ENCODE measurements at places on chromosomes 3 and 15. TPM values are rescaled to one million over a fixed set of nuclear protein-coding genes. Genes with fewer than 3 reads are reported as not detected.
A peak's percentile ranks its signal among the peaks of the same experiment; 100 is the strongest.

- no peak for DNase-seq
Measured at GRCh38 chr3:57961828-57962447, 46.3 kb upstream of the FLNB start.

AMT gene
- total RNA-seq: 1.2 TPM

GRCh38 chr3:14602006-14602803 is 49.4 kb upstream of the CCDC174 start:
- DNase-seq: no peak

- no peak for DNase-seq
Measured at GRCh38 chr3:4845882-4846281, 133.4 kb upstream of the BHLHE40 start.

DNA sequence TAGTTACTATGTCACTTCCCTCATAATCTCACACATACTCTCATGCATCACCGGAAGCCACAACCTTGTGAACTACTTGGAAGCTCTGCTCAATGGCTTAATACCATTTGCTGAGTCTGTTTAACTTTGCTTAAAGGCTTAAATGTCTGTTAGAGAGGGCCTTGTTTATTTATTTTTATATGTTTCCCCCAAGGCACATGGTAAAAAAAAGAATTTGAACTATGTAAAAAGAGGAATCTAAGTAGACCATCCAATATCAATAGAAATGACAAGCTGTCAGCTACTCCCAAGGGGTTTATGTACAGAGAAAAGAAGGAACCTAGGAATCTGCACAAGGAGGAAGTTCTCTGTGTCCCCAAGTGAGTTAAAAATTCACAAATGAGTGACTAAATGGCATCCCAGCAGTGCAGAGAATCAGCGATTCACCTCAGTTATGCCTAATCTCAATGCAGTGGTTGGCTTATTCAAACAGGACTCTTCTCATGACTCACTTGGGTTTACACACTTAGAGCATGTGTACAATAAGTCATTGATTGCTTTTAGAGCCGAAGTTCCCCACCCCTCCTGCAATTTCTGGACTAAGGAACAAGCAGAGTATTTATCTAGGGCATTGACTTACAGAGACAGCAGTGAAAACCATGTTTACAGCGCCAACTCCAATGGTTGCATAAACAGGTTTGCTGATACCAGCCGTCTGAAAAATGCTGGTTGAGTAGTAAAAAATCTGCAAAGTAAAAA is 24.4 kb downstream of the SLC2A2 start:
- DNase-seq: no peak

DNA sequence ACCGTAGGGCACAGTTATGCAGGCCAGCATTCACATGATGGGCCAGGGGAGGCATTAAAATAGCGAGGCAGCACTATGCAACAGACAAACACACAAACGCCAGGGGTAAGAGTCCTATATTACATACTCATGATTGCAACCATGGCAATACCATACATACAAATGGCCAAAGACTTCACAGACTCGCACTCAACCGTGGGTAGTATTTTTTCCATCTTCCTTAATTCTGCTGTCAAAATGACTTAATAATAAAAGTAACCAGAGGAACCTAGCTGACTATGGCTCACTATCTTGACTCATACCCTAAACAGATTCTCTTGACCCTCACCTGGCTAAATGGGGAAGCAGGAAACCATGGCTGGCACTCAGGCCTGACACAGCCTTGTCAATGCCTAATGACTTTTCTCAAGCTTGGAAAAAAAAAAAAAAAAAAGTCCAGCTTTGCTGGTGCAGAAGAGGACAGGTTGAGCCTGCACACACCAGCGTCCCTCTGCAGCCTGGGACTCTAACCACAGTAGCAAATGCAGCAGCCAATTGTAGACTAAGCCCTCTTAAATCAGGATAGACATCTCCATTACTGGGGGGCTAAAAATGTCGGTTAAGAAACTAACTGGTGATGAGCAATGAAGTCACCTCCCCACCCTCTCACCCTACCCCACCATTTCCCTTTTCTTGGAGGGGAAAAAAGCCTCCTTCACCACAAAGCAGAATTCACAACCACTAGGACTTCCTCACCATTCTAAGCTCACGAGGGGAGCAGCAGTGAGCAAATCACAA is 23.1 kb downstream of the CCDC12 start:
- DNase-seq: no peak

DNA sequence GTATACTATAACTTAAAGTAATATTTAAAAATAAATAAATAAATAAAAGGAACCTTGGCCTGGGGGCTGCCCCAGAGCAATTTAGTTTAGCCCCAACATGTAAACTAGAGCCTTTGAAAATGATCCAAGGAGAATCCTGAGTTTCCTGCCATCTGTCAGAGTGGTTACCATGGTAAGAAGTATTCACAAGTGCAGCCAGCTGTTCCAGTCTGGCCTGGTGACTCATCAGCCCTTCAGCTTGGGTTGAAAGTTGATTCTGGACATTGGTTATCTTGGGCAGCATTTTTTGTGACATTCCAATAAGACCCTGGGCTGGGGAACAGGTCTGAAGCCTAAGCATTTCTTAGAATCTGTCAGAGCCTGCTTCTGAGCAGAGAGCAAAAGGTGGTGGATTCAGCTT is 72.7 kb upstream of the LRTM1 start:
- no peak for DNase-seq

GRCh38 chr3:129314386-129315222 is 35.9 kb downstream of the HMCES start:
- peak; percentile 95 for DNase-seq

DNA sequence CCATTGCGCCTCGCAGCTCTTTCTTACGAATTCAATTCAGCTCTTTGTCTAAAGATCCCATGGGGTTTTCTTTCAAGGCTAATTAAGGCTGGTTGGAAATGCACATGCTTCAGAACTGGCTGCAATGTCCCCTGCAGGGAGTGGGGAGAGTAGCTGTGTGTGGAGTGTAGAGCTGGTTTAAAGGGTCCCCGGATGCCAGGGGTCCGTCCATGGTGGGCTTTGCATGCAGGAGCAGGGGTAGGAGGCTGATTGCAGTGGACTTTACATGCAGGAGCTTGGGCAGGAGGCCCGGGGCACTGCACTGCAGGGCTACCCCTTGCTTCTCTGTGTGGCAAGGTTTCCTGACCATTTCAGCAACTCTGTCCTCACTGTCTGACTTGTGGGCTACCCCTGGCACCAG is 261.6 kb upstream of the LYSMD4 start:
- peak; percentile 80 for DNase-seq

CYP11A1 gene
- total RNA-seq: 1.9 TPM

GRAMD2A gene
- total RNA-seq: not detected

HEG1 gene
- total RNA-seq: 102 TPM

- no peak for DNase-seq
Measured at GRCh38 chr3:161035711-161036110, 69.4 kb downstream of the B3GALNT1 start.

GRCh38 chr3:50288387-50289007 is 3.7 kb downstream of the IFRD2 start:
- DNase-seq: no peak

DNA sequence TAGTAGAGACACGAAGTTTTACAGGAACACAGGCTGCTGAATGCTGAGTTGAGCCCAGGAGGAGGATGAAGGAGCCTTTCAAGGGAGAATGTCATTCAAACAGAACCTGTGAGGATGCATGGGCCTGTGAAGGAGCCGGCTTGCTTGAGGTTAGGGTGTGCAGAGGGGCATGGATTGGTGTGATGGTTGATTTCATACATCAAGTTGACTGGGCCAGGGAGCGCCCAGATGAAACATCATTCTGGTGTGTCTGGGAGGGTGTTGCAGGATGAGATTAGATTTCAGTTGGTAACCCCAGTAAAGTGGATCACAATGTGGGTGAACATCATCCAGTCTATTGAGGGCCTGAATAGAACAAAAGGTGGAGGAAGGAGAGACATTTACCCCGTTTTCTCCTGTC is 243.6 kb downstream of the EDEM1 start:
- no peak for DNase-seq

CLRN1 gene
- not detected for total RNA-seq

GATM gene
- total RNA-seq: 10.6 TPM

DNA sequence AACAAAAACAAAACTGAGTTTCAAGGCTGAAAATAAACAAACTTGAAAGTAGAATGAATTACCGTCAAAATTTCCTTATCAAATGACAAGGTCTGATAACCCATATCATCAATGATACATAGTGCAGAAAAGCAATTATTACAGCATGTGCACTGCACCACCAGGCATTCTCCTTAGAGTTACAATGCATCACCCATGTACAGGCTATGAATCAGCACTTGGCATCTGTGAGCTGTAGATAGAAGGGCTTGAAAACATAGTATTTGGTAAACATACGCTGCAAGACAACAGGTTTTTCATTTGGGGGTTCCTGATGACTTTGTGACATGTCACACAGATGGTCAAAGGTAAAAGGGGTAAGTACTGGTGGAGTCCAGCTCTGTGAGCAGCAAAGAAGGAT is 265.1 kb downstream of the CTNNB1 start:
- no peak for DNase-seq

RCN2 gene
- total RNA-seq: 31.4 TPM

NAA80 gene
- 10.2 TPM for total RNA-seq

- no peak for DNase-seq
Measured at GRCh38 chr15:67100801-67101581, 35.6 kb downstream of the SMAD3 start.

C3orf49 gene
- not detected for total RNA-seq

DNA sequence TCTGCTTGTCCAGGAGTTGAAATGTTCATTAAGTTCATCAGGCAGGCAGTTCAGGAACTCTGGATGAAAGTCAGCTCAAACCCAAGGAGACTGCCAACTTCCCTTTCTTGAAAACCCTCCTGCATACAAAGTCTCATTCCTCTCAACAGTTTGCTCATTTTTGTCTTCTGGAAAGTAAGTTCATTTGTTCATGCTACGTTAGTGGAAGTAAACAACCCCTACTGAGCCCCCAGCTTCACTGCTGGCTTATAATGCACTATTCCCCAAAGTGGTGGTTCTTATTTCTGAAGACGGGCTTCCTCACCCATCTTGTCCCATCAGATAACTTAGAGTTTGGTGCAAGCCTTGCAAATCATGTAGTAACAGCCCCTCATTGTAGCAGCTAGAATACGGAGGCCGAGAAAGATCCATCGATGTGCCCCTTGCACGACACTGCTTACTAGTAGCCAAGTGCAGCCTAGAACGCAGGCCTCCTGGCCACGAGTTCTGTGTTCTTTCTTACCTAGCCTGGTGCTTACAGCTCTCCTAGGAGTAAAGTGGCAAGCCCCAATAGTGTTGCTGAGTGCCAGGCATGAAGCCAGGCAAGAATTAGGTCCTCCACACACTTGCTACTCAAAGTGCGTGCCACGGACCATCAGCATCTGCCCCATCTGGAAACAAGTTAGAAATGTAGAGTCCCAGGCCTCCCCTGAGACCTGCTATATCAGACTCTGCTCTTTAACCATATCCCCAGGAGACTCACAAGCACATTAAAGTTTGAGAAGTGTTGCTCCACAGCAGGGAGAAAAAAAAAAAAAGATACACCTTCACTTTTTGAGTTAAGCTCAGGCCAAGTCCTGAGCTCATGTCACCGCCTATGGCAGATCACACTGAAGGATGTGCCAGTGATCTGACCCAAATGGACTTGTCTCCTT is 82.5 kb downstream of the RFTN1 start:
- no peak for DNase-seq

GRCh38 chr3:67712259-67712658 is 57.8 kb upstream of the SUCLG2 start:
- DNase-seq: no peak

All from mesenteric fat pad (tissue), 1 donor.